ENCODE measurements at places on chromosomes 16 and 17.
A peak's percentile ranks its signal among the peaks of the same experiment; 100 is the strongest.

DNA sequence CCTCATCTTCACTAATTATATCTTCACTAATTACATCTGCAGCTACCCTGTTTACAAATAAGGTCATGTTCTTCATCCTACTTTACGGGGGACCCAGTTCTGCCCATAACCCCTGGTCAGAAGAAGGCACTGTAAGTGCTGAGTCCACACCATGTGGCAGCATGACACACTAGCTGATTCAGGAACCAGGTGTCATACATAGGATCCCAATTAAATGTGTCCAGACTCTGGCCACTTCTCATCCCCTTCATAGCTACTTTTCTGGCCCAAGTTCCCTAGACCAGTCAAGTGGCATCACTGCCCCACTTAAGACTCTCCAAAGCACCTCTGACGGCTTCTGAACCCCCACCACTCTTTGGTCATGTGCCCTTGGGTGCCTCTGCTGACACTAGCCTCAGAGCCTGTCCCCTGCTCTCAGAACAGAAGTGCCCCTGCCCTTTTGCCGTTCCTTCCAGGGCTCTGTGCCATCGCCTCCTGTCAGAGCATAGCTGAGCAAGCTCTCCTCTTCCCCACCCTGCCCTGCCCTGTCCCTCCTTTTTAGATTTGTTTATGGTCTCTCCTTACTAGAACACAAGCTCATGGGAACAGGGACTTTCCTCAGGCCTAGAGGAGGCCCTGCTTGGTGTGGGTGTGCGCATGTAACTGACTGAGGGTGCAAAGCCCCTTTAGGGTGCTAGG is 61.1 kb downstream of the B9D1 start:
- DNase-seq, result peak; percentile 53

DNA sequence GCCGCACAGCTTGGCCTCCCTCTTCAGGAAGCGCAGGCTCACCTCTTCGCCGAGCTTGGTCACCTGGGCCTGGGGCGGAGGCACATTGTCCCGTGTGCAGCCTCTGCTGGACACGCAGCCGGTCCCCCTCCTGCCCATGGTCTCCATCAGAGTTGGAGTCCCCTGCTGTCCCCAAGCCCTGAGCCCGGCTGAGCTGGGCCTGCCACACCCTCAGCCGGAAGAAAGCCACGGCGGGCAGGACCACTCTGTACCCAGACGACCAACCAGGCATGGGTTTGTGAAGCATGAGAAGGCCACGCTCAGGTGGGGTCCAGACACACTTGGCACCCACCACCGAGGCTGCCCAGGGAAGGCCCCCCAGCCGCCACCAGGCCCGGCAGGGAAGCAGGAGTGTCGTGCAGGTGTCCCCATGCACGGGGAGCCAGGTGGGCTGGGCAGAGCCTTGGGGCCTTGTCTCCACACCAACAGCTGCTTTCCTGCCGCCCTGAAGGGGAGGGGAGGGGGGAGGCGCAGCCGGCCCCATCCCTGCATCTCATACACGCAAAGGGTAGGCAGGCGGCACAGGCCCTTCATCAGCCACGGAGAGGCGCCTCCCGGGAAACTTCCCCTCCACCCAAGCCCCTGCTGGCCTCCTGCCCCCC is 5.2 kb downstream of the CCDC154 start:
- DNase-seq, result no peak

DNA sequence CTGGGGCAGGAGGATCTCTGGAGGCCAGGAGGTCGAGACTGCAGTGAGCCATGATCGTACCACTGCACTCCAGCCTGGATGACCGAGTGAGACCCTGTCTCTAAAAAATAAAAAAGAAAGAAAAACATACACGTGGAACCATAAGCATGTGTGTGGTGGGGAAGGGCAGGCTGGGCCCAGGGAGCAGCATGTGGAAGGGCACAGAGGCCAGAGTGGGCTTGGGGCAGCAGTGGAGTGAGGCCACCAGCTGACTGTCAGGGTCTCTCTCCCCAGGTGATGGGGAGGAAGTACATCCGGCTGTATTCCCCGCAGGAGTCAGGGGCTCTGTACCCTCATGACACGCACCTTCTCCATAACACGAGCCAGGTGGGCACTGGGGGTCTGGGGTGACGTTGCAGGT is 16.8 kb downstream of the KDM8 start:
- no peak for DNase-seq

DNA sequence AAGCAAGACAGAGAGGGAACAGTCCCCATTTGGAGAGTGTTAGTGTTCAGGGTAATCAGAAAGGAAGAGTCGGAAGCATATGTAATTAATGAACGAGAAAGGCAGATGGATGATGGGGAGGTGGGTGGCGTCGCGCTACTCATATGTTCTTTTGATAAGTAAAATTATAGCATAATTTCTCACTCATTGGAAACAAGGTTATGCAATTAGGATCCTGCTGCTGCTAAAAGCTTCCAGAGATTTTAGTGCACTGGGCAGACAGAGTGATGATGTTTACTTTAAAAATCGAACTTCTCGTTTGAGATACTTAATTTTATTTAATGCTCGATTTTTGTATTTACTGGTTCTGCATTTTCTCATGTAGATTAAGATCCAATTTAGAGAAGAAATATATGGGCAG is 96.2 kb downstream of the PRKCA start:
- no peak for DNase-seq

DNA sequence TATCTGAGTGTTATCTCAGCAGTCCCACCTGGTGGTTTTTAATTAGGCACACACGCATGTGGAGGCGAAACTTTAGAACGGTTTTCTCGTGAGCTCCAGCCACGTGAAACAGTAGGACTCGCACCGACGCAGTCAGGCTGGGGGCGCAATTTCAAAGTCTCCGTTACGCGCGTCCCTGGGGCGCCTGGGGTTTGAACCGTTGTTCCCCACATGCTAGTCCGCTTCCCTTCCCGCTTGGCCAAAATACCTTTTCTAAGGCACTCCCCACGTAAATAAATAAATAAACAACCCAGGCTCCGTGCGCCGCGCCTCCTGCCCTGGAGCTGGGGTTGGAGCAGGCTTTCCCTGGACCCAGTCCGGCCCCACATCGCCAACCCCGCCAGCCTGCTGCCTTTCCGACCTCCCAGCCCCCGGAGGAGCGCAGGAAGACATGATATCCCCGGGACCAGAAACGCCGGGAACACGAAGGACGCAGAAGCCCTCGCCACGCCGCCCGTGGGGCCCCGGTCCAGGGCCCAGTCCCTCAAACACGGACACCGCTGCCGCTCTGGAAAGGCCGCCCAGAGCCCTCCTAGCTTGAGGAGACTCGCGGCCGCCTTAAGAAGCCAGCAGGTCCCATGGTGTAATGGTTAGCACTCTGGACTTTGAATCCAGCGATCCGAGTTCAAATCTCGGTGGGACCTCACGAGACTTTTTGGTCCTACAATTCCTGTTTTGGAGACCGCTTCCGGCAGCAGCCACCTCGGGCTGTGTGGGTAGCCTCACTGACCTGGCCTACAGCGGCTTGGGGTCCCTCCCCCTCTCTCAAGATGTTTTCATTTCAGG is 18.2 kb downstream of the GNGT2 start:
- peak; percentile 83 for DNase-seq

DNA sequence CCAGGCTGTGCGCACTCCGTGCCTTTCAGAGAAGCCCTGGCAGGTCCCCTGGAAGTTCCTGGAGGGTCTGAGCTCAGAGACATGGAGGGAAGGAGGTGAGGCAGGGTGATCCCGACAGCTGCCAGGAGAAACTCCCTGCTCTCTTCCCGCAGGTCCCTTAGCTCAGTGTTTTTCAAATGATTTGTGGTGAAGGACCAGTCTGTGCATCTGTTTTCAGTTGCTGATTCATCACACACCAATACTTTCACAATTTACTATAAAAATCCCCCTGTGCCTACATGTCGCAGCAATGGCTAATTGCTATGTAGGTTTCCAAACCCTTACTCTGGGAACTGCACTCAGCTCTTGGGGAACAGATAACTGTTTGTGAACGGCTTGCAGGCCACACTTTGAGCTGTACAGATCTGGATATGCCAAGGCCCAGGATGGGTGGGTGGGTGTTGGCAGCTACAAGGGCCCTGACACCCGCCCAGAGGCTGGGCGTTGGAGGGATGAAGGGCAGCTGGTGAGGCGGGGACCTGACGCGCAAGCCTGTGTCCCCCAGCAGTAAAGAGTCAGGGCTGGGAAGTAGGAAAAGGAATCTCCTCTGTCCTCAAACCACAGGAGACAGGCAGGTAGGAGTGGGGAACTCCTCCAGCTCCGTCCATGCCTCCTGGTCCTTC is 20.5 kb upstream of the EMP2 start:
- no peak for DNase-seq

GRCh38 chr17:5044630-5045029 is 9.4 kb upstream of the SLC52A1 start:
- DNase-seq, result no peak

DNA sequence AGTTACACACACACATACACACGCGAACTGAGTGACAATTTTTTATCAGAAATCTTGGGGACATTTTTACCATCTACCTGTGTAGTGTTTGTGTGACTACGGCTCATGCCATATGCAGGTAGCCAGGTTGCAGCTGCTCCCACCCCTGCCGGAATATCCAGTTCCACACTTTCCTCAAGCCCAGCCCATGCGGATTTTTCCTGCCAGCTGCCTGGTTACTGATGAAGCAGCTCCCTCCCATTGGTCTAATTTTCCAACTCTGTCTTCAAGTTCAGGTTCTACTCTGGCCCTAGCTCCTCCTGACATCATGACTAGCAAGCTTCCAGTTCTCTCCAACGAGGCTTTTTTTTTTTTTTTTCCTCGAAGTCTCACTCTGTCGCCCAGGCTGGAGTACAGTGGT is 4.8 kb downstream of the GSG1L2 start:
- no peak for DNase-seq

- DNase-seq, result no peak
These were observed 19.8 kb downstream of the SMTNL2 start for GRCh38 chr17:4604111-4604644.

DNA sequence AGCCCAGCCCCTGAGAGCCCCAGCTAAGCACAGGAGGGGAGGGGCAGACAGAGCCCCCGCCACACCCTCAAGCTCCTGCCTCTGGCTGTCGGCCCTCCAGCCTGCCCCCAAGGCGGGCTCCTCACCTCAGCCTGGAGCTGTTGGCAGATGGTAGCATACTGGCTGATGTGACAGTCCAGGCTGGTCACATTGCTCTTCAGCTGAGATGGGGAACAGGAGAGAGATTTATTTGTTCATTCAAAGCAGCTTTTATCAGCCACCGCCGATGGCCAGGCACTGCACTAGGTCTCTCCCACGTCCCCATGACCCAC is 14.8 kb downstream of the KIF18B start:
- no peak for DNase-seq

Measured in natural killer cell treated with Interleukin-12 subunit alpha and Interleukin-12 subunit beta and Interleukin-15 and Interleukin-18, amount 100 ng/mL, for 72 hours (primary cell).